ENCODE measurements at places on chromosomes 4 and X. TPM values are rescaled to one million over a fixed set of nuclear protein-coding genes. Genes with fewer than 3 reads are reported as not detected.

Gene BEX5
- total RNA-seq, result not detected

Gene NLGN3
- 1.4 TPM for total RNA-seq

Gene HEPH
- 0.44 TPM for total RNA-seq

Gene PRRG3
- not detected for total RNA-seq

Gene ASB12
- total RNA-seq, result not detected

Gene NAP1L5
- 1.8 TPM for total RNA-seq

Gene CT55
- not detected for total RNA-seq

Gene ASB9
- total RNA-seq, result 2.9 TPM

Gene AKAP14
- not detected for total RNA-seq

Gene SPATA18
- 0.47 TPM for total RNA-seq

Gene MAGEB18
- total RNA-seq, result not detected

Gene TLL1
- 0.37 TPM for total RNA-seq

Gene CENPVL1
- total RNA-seq, result not detected

DNA sequence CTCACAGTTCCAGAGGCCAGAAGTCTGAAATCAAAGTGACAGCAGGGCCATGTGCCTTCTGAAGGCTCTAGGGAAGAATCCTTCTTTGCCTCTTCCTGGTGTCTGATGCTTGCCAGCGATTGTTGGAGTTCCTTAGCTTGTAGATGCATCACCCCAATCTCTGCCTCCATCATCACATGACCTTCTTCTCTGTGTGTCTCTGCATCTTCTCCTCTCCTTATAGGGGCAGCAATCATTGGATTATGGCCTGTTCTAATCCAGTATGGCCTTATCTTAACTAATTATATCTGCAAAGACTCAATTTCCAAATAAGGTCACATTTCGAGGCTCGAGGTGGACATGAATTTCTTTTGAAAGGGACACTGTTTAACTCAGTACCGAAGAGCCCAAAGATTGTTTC is 71.7 kb upstream of the RAI2 start:
- no peak overlapping the region for H3K27ac ChIP-seq
- no peak overlapping the region for H3K4me3 ChIP-seq
- DNase-seq, result no peak
- H3K36me3 ChIP-seq, result no peaks in the 10 kb centered on the region
- no peaks in the 10 kb centered on the region for H3K27me3 ChIP-seq

- H3K36me3 ChIP-seq, result no peaks in the 10 kb centered on the region
- peaks cover 5% of the 10 kb centered on the region for H3K27me3 ChIP-seq
- no peak overlapping the region for H3K27ac ChIP-seq
- DNase-seq, result no peak
Observed at GRCh38 chrX:38612281-38612680, 50.9 kb downstream of the TSPAN7 start.

- H3K36me3 ChIP-seq, result no peaks in the 10 kb centered on the region
- no peaks in the 10 kb centered on the region for H3K4me1 ChIP-seq
- no peak overlapping the region for H3K4me3 ChIP-seq
- H3K27ac ChIP-seq, result no peak overlapping the region
- H3K27me3 ChIP-seq, result no peaks in the 10 kb centered on the region
Observed at GRCh38 chr4:33188733-33189132, 2468.6 kb downstream of the PCDH7 start.

DNA sequence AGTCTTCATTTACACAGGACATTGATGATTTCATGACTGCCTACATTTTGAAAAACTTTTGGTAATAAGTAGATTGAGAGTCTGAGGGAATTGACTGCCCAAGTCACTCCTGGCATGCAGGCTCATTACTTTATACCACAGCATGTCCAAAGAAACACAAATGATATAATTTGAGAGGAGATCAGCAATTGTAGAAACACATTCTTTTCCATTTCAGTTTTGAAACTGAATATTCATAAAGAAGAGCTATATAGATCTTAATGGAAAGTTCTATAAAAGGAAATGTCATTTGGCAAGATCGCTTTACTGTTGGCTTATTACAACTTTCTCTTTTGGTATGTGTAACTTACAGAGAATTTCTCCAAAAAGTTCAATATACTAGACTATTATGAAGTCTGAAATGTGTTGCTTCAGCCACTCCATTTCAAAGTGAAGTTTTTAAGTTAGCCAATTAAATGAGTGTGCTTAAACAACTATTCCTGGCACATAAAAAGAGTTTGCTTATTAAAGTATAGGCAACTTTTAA is 158.0 kb downstream of the ARAP2 start:
- no peaks in the 10 kb centered on the region for H3K4me1 ChIP-seq
- H3K27ac ChIP-seq, result no peak overlapping the region
- no peak for DNase-seq
- H3K36me3 ChIP-seq, result no peaks in the 10 kb centered on the region

- H3K27me3 ChIP-seq, result peaks cover 9% of the 10 kb centered on the region
- no peak overlapping the region for H3K4me3 ChIP-seq
- H3K36me3 ChIP-seq, result no peaks in the 10 kb centered on the region
- no peak overlapping the region for H3K27ac ChIP-seq
- no peak for DNase-seq
Observed at GRCh38 chr4:24689212-24689611, 104.9 kb upstream of the DHX15 start.

DNA sequence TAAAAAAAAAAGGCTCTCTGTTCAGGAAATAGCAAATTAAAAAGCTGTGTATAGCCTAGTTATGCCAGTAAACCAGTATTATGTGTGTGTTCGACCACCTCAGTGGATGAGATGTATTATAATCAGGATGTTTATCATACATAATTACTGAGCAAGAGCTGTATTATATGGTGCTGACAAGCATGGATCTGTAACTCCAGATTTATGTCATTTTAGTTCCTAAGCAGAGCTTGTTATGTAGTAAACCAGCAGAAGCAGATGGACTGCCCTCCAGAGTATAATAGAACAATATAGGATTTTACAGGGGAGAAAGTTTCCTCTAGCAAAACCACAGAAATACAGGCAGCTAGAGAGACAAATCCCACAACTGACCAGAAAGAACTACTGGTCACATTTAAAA is 627.4 kb upstream of the EPHA5 start:
- no peaks in the 10 kb centered on the region for H3K27me3 ChIP-seq
- H3K27ac ChIP-seq, result no peak overlapping the region
- no peaks in the 10 kb centered on the region for H3K4me1 ChIP-seq
- no peak overlapping the region for H3K4me3 ChIP-seq
- H3K36me3 ChIP-seq, result no peaks in the 10 kb centered on the region

- DNase-seq, result no peak
- H3K36me3 ChIP-seq, result no peaks in the 10 kb centered on the region
- no peaks in the 10 kb centered on the region for H3K27me3 ChIP-seq
Observed at GRCh38 chr4:156643826-156644225, 327.8 kb downstream of the PDGFC start.

DNA sequence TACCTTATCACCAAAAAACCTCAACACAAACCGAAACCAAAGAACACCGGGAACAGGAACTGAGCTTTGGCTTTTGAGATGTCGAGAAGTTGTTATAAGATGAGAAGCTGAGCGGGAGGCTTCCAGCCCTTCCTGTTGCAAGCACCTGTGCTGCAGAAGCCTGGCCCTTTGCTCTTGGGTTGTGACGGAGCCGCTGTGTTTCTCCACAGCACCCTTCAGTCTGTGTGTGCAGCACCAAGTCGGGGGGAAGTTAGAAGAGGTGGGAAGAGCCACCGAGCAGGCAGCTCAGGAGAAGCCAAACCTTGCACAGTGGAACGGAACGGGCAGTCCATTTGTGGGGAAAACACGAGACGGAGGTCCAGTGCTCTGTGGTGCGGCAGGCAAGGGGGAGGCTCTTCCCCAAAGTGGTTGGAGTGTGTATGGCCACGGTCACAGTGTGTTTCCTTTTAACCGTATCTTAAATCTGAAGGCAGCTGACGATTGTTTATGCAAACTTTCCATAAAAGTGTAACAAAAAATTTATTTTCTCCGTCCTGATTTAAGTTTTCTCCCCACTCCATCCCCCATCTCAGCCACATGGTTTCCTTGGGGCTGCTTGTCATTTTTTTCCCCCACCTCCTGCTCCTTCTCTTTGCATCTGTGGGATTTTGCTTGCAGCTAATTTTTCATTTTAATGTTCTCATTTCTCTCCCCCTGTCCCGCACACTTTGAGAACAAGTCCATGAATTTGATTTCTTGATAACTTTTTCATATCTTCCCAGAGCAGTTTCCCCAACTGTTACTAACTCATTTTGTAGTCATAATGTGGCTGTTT is 123.7 kb downstream of the STOX2 start:
- H3K27me3 ChIP-seq, result no peaks in the 10 kb centered on the region
- H3K4me3 ChIP-seq, result no peak overlapping the region
- H3K4me1 ChIP-seq, result no peaks in the 10 kb centered on the region
- DNase-seq, result no peak

- peak; percentile 37 for DNase-seq
- no peaks in the 10 kb centered on the region for H3K4me1 ChIP-seq
- H3K4me3 ChIP-seq, result no peak overlapping the region
Observed at GRCh38 chr4:27350161-27350560, 489.5 kb downstream of the STIM2 start.

- no peaks in the 10 kb centered on the region for H3K36me3 ChIP-seq
- no peak overlapping the region for H3K27ac ChIP-seq
- H3K27me3 ChIP-seq, result no peaks in the 10 kb centered on the region
- no peaks in the 10 kb centered on the region for H3K4me1 ChIP-seq
- no peak overlapping the region for H3K4me3 ChIP-seq
Observed at GRCh38 chr4:47662975-47663374, 174.9 kb downstream of the CORIN start.

DNA sequence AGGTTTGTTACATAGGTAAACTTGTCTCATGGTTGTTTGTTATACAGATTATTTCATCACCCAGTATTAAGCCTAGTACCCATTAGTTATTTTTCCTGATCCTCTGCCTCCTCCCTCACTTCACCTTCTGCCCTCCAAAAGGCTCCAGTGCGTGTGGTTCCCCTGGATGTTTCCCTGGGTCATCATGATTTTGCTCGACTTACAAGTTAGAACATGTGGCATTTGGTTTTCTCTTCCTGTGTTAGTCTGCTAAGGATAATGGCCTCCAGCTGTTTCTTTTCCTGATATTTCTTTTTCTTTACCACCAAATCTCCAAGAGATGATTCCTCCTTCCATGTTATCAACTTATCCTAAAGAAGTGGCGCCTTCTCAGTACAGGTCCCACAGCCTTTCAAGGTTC is 543.1 kb upstream of the ADGRL3 start:
- no peaks in the 10 kb centered on the region for H3K4me1 ChIP-seq
- no peak overlapping the region for H3K4me3 ChIP-seq
- no peak overlapping the region for H3K27ac ChIP-seq
- no peak for DNase-seq

GRCh38 chr4:83074086-83074704 is 39.2 kb downstream of the COPS4 start:
- H3K27me3 ChIP-seq, result no peaks in the 10 kb centered on the region
- H3K27ac ChIP-seq, result no peak overlapping the region
- H3K36me3 ChIP-seq, result peaks cover 4% of the 10 kb centered on the region

- no peaks in the 10 kb centered on the region for H3K36me3 ChIP-seq
- no peak overlapping the region for H3K4me3 ChIP-seq
- no peaks in the 10 kb centered on the region for H3K4me1 ChIP-seq
- no peaks in the 10 kb centered on the region for H3K27me3 ChIP-seq
- no peak for DNase-seq
Observed at GRCh38 chrX:89021964-89022363, 274.9 kb downstream of the CPXCR1 start.

GRCh38 chr4:65193985-65194384 is 476.3 kb downstream of the EPHA5 start:
- H3K4me3 ChIP-seq, result no peak overlapping the region
- no peaks in the 10 kb centered on the region for H3K4me1 ChIP-seq
- no peaks in the 10 kb centered on the region for H3K36me3 ChIP-seq
- no peaks in the 10 kb centered on the region for H3K27me3 ChIP-seq
- DNase-seq, result no peak

GRCh38 chr4:40412388-40412787 is 77.3 kb downstream of the CHRNA9 start:
- H3K4me1 ChIP-seq, result no peaks in the 10 kb centered on the region
- H3K36me3 ChIP-seq, result no peaks in the 10 kb centered on the region

- no peak overlapping the region for H3K4me3 ChIP-seq
- no peaks in the 10 kb centered on the region for H3K36me3 ChIP-seq
- H3K27me3 ChIP-seq, result no peaks in the 10 kb centered on the region
- no peaks in the 10 kb centered on the region for H3K4me1 ChIP-seq
- H3K27ac ChIP-seq, result no peak overlapping the region
Observed at GRCh38 chr4:69104719-69105275, 8.5 kb downstream of the UGT2B7 start.

GRCh38 chr4:102604222-102604940 is 103.2 kb downstream of the NFKB1 start:
- H3K27ac ChIP-seq, result no peak overlapping the region
- no peaks in the 10 kb centered on the region for H3K27me3 ChIP-seq
- H3K36me3 ChIP-seq, result peaks cover 2% of the 10 kb centered on the region
- DNase-seq, result no peak
- no peak overlapping the region for H3K4me3 ChIP-seq

GRCh38 chrX:96685210-96686099 is 813 bp downstream of the DIAPH2 start:
- H3K4me1 ChIP-seq, result no peaks in the 10 kb centered on the region
- H3K27me3 ChIP-seq, result no peaks in the 10 kb centered on the region
- DNase-seq, result no peak
- H3K36me3 ChIP-seq, result no peaks in the 10 kb centered on the region
- peak overlapping the region; percentile 69 for H3K4me3 ChIP-seq
- peak overlapping the region; percentile 67 for H3K27ac ChIP-seq

DNA sequence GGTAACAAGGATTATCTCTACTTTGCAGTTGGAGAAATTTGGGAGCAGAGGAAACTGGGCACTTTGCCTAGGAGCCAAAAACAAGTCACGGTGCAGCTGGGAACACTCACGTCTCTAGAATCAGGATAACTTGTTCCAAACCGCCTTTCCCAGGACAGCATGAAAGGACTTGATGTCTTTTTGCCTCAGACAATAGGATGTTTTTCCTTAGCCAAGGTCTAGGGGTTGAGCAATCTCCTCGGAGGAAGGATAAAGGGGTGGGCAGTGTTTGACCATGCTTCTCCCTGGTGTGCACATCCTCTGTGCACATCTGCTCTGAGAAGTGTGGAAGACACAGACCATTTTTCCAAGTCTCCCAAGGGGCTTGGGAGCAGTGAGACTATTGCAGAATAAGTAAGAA is 1.7 kb upstream of the SPARCL1 start:
- peaks cover 9% of the 10 kb centered on the region for H3K4me1 ChIP-seq
- H3K4me3 ChIP-seq, result no peak overlapping the region
- no peak overlapping the region for H3K27ac ChIP-seq
